ENCODE measurements at places on chromosomes 1 and 21.

DNA sequence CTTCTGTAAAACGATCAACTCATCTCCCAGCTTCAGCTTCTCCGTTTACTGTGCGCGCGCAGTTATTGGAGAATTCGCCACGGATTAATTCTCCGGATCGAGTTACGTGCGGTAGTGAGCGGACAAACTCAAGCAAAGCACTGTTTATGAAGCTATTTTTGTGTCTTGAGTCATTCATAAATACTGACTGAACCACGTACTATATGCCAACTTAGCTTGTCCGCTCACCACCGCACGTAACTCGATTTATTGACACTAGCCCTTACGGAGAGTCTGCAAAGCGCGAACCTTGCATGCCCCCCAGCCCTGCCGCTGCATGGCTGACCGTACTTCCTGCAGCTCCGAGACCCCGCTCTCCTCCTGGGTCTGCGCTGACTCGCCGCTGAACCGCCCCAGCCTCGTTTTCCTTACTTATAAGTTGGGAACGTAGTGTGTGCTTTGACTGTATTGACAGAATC is 773 bp downstream of the CHD1L start:
- peak; percentile 54 for DNase-seq

DNA sequence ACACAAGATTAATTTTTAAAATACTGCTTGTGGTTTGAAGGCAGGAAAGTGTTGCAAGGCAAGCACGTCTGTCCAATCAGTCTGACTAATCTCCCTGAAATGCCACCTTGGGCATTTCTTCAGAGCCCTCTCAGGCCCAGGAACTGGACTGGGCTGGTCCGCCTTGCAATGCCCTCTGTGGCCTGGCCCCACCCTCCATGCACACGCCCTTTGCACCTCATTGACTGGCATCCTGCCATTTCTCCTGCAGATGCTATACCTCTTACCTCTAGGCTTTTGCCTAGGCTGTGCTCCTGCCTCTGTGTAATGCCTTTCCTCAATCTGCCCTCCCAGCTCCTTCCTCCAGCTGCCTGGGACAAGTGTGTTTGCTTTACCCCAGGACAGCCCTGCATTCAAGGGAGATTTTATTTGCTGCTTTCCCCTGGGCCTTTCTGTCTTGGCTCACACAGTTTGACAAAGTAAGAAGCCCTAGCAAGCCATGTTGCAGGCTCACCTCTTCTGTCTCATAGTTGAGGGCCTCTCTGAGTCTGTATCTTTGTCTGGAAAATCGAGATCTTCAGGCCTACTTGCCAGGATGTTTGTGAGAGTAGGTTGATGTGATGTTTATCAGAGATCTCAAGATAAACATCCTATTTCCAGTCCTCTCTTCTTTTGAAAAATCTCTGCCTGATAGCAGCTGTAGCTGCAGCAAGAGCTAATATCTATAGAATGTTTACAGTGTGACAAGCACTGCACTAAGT is 149.2 kb upstream of the JUN start:
- no peak for DNase-seq

GRCh38 chr1:36994868-36995267 is 39.4 kb downstream of the GRIK3 start:
- no peak for DNase-seq

- no peak for DNase-seq
These were observed 4.8 kb downstream of the SNIP1 start for GRCh38 chr1:37549341-37549740.

DNA sequence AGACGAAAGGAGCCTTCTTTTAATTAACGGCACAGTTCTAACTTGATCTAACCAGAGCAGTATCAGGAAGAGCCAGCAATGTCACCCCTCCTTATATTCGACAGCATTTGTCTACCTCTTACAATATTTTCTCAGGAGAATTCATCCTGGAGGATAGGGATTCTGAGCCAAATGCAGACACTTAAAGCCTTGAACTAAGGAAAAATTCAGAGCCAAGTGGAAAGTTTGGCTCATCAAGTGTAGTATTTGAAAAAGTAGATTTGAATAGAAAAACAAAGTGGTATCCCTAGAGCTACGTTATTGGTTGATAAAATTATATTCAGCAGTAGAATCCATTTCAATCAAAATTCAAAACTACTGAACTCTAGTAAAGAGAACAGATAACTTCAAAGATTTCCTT is 732.0 kb upstream of the ADGRL2 start:
- DNase-seq = no peak

- DNase-seq = no peak
These were observed 3.6 kb downstream of the S100A6 start for GRCh38 chr1:153532181-153532580.

GRCh38 chr1:194658090-194658439 is 1471.7 kb upstream of the B3GALT2 start:
- DNase-seq = no peak

DNA sequence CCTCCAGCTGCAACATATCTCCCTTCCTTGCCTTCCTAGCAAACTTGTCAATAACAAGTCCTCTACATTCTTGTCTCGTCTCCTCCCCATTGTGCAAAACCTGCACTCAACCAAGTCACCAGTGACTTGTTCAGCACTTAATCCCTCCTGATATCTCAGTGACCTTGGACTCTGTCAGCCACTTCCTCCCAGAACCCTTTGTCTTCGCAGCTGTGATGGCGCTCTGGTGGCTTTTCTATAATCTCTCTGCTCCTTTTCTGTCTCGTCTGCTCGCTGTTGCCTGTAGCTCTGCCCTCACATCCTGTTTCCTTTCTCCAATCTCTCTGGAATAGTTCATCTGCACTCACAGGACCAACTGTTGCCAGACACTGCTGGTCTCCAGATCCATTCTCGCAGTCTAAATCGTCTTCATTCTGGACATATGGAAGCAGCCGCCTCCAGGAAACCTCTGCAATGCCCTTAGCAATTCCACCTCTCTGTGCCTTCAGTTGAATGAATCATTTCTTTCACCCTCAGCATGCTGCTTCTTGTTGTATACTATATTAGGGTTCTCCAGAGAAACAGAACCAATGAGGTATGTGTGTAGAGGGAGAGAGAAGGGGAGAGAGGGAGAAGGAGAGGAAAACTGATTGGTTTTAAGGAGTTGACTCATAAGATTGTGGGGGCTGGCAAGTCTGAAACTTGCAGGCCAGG is 17.4 kb upstream of the IFNAR2 start:
- DNase-seq = no peak

- no peak for DNase-seq
These were observed 1.8 kb upstream of the FOXO6 start for GRCh38 chr1:41359211-41360073.

DNA sequence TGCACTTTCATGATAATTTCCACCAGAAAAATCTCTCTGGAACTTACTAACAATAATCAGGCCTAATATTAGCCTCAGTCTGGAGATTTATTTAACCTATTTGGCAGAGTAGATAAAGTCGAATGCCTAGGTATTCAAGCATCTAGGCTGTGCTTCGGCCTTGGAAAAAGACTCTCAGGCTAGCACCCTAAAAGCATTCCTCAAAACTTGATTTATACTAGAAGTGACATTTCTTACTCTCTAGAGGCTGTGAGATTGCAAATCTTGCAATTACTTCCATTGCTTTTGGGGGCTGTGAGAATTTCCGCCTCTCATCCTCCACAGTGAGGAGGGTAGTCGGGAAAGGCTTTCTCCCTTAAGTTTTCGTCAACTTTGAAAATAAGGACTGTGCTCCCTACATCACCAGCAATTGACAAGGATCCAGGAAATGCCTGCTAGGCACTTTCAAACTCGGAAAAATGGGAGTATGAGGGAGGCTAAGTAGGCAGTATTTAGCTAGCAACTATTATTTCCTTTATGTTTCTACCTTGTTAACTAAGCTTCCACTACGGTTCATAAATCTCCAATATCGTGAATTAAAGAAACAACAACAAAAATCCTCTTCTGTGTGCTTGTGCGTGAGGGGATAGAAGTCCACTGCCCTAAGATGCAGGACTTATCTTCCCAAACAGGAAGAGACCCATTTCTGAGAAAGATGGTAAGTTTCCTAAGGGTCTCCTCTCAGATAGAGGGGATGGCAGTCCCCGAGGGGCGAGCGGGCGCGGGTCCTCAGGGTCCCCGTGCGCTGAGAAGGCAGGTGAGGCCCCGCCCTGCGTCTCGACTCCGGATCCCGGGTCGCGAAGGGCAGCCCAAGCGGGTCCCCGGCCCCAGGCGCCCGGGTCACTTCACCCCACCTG is 1.1 kb upstream of the LMO4 start:
- no peak for DNase-seq

DNA sequence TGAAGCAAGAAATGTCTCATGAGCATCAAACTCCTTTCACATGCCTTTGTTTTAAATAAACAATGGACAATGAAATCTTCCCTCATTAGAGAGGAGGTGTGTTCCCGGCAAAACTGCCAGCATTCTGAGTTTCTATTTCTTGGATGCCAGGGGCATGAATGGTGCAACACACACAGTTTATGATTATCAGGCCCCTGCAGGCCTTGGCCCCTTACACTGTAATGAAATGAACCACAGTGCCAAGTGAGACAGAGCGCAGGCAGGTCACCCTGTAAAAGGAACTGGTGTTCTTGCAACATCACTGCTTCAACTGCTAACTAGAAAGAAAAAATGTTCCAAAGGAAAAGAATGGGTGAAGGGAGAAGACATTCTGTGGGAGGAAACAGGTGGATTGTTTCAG is 3.8 kb upstream of the PIGC start:
- DNase-seq = no peak

GRCh38 chr1:25458541-25459298 is 28.0 kb downstream of the MACO1 start:
- no peak for DNase-seq

GRCh38 chr1:19197845-19198244 is 12.2 kb downstream of the UBR4 start:
- no peak for DNase-seq

DNA sequence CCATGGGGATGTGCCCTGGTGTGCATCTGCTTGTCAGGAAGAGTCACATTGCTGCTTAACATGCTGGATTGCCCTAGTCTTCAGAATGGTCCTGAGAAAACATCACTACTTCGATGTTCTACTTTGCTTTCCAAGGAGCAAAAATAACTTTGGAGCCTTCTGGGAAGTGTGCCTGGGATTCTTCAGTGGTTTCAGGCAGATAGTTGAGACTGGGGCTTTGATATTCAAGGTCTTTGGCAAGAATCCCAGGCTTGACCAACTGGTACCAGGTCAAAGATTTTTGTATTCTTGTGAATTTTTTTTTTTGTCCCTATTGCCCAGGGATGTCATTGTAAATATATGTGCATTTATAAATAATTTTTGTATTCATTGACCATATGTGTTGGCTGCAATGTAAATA is 51.4 kb downstream of the LRIG2 start:
- DNase-seq = no peak

- no peak for DNase-seq
These were observed 4.7 kb upstream of the SLC19A1 start for GRCh38 chr21:45546636-45547544.

- DNase-seq = no peak
These were observed 23.5 kb upstream of the SYDE2 start for GRCh38 chr1:85224295-85224694.

- DNase-seq = no peak
These were observed 348.5 kb upstream of the VAMP3 start for GRCh38 chr1:7422561-7422960.

DNA sequence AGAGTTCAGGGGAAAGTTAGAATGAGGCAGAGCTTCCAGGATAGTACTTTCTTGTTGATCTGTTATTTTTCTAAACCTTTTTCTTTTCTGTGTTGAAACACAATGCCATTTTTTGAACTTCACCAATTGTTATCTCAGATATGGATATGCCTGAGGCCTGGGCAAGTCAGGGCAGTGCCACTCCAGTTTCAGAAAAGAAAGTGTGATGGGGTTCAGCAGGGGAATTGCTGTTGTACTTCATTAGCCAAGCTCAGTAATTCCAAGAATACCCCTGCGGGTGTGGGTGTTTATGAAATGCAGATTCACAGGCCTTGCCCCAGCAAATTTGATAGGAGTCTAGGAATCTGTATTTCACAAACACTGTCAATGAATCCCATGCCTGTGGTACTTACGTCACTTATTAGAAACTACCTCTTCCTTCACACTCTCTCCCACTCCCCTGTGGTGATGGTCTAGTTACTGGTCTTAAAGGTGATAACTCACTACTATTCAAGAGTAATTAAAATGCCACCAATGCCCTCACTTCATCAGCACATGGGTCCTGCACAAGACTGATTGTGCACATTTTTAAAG is 142.3 kb downstream of the PBX1 start:
- DNase-seq = no peak

GRCh38 chr1:85200463-85201339 is at the start of gene SYDE2:
TSS of gene SYDE2 (minus strand) at chr1:85201016. CDS start at chr1:85200996, 20 bp downstream.
- peak; percentile 38 for DNase-seq

- no peak for DNase-seq
These were observed 382.8 kb downstream of the AMY1C start for GRCh38 chr1:104132382-104132973.

DNA sequence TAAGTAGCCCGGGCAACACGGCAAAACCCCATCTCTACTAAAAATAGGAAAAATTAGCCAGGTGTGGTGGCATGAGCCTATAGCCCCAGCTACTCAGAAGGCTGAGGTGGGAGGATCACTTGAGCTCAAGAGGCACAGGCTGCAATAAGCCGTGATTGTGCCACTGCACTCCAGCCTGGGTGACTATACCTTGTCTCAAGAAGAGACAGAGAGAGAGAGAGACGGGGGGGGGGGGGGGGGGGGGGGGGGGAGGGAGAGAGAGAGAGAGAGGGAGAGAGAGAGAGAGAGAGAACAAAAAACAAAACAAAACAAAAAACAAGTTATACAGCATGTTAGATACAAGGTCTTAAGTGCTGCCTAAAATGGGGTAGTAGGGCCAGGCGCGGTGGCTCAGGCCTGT is 77.8 kb upstream of the ZNF281 start:
- DNase-seq = no peak

- no peak for DNase-seq
These were observed 466.3 kb downstream of the LMO4 start for GRCh38 chr1:87794788-87795614.

- DNase-seq = no peak
These were observed 2.6 kb upstream of the TTC34 start for GRCh38 chr1:2803931-2804627.

GRCh38 chr1:238777551-238777950 is 608.8 kb upstream of the CHRM3 start:
- DNase-seq = no peak

DNA sequence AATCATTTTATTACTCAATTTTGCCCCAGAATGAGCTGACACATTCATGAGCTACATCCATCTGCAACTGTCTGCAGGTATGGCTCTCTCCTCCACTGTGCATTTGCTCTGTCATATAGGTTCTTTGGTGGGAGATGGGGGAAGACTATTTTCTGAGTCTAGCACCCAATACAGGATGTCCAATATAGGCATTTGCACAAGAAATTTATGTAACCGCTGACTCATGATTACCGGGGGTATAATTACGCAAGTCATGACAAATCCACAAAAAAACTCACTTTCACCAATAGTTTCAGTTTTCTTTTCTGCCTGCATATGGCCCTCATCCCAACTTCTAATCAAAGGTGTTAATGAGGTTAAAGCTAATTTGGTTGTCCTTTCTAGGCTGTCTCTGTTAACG is 17.5 kb upstream of the VSIG8 start:
- DNase-seq = no peak

GRCh38 chr1:185129708-185130107 is 27.0 kb downstream of the TRMT1L start:
- DNase-seq = no peak

All from anterior cingulate cortex (tissue), 58 donors.